Activated CD4-positive, alpha-beta T cell treated with anti-CD3 and anti-CD28 coated beads, Interleukin-2, amount 10 ng/mL, durations not matched to agents 7 days and 5 days (primary cell): ENCODE measurements at places on chromosomes 6 and 20. TPM values are rescaled to one million over a fixed set of nuclear protein-coding genes. Genes with fewer than 3 reads are reported as not detected.
A peak's percentile ranks its signal among the peaks of the same experiment; 100 is the strongest.

- DNase-seq: no peak
These were observed 6.2 kb downstream of the LMBRD1 start for GRCh38 chr6:69790629-69791028.

DNA sequence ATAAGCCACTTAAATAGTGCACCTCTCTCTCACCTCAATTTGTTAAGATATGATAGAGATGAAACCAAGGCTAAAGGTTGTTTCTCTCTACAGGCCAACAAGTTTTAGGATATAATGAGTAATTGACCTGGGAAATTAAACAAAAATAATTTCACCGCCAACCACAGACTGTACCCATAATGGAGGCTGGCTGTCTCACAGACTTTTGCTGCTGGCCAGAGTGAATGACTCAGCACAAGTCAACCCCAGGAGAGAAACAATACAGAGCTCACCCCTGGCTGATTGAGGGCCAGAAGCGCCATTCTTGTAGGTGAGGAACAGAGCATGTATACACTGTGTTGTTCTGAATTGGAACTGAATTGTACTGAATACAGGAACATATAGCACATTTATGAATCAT is 99.9 kb downstream of the CAP2 start:
- no peak for DNase-seq

GRCh38 chr20:17565169-17565845 is 4.6 kb upstream of the DSTN start:
- DNase-seq: no peak

DNA sequence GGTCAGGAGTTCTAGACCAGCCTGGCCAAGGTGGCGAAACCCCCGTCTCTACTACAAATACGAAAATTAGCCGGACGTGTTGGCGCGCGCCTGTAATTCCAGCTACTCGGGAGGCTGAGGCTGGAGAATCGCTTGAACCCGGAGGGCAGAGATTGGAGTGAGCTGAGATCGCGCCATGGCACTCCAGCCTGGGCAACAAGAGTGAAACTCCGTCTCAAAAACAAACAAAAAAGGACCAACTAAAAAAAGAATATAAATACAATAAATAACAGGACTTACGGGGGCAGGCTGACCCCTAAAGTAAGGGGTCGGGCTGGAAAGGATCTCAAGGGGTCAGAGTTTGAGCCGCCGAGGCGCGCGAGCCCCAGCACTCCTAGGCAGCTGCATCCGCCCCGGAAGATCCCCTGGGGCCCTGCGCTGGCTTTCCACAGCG is 509 bp upstream of the TPD52L2 start:
- DNase-seq: no peak

DNA sequence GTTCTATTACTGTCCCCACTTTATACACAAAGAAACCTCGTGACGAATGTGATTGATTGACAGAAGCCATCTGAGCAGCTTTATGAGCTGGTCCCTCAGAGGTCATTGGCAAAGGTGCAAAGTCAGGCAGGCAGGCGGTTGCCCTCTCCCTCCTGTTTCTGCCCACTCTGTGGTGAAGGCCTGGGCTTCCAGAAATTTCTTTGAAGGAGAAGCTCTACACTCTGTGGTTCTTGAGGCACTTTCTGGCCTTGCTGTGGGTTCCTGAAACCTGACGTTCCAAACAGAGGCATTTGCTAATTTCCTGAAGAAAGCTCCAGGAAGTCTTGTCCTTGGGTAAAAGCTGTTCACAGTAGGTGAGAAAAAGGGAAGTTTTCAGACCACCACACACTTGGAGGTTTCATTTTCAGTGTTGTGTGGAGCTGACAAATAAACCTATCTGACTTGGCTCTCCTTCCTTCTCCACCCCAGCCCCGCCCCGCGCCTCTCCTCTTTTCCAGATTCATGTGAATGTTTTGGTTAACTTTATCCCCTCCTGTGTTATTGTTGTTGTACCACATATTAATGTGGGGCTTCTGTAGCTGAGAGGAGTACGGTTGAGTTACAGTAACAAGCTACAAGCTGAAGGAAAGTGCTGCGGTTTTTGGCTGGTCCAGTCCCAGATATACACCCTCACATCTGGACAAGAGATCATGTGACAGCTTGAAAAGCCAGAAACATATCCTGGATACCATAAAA is 274.1 kb downstream of the CLIC5 start:
- DNase-seq: no peak

DNA sequence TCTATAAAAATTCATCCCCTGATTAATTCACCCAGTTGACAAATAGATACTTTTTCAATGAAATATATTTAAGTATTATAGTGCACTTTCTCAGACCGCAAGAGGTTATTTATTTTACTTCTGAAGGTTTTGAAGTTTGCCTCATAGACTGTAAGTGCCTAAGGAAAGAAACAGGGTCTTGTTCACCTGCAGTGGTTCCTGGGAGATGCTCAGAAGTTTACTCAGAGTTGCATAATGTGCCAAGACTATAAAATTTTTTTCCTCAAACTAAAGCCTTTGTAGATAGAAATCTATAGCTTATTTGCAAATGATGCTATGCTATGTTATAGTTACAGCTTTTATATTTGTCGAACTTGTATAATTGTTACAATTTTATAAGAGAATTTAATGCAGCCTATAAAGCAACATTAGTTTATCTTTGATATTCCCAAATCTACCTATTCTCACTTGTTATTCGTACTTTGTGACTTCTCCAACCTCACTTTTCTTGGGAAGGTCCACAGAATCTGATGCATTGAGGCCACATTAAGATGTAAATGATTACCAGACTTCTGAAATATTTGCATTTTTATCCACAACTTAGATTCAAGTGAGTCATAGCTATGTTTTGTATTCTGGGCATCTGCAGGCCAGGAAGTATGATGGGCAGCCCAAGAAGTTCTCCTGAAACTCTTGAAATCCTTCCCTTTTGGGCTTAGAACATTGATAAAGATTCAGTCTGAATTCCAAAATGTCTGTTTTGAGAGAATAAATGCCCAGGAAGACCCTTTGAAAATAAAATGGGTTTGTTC is 35.7 kb downstream of the KCNQ5 start:
- DNase-seq: no peak

- DNase-seq: no peak
These were observed 966.6 kb upstream of the SLC35B3 start for GRCh38 chr6:9401960-9402359.

DNA sequence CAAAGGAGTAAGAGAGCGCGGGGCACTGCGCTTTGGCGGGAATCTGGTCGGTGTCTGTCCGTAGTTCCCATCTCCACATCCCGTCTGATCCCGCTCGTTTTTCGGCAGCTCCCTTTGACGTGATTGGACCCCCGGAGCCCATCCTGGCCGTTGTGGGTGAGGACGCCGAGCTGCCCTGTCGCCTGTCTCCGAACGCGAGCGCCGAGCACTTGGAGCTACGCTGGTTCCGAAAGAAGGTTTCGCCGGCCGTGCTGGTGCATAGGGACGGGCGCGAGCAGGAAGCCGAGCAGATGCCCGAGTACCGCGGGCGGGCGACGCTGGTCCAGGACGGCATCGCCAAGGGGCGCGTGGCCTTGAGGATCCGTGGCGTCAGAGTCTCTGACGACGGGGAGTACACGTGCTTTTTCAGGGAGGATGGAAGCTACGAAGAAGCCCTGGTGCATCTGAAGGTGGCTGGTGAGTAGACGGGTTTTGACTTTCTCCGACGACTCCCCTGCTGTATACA is 1.4 kb downstream of the BTN1A1 start:
- DNase-seq: peak; percentile 31

GTF3C6 gene
- 98.7 TPM for total RNA-seq

AGER gene
- 47.1 TPM for total RNA-seq

SLC24A3 gene
- not detected for total RNA-seq
